ENCODE measurements at places on chromosomes 16 and 17.

DNA sequence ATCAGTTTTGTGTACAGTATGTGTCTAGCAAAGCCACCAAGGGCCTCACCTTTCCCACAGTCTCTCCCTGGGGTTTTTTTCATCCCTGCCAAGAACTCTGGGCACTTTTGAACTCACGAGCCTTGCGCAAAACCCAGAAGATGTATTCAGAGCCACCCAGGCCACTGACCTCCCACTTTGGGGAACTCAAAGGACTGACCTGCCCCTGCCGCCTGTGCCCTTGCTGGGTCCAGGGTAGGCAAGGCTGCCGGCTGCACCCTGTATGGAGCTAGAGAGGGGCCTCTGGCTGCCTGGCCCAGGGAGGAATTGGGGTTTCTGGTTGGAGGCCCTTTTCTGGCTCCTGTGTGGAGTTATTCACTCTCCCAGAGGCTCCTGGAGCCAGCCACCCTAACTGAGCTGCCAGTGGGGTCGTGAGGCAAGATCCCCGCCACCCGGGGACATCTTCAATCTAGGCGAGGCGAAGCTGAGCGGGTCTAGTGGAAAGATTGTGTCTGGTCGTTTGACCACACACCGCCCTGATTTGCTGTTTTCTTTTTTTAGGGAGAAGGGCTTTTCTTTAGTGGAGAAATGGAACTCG, 1.9 kb downstream of the CDK5R1 start:
- no peak for DNase-seq

GRCh38 chr16:88407807-88408206, 25.0 kb downstream of the ZNF469 start:
- no peak for DNase-seq

DNA sequence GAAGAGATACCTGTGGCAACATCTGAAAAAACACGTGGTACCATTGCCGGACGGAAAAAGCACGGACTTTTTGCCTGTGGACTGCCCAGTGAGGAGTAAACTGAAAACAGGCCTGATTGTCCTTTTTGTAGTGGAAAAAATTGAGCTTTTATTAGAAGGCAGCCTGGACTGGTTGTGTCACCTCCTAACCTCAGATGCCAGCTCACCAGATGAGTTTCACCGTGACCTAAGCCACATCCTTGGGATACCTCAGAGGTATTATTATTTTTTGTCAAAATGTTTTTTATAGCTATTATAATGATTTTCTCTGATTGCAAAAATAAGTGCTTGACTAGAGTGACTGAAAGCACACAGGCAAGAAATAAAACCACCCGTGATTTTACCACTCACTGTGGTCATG, 34.9 kb downstream of the RNF213 start:
- DNase-seq = no peak

- DNase-seq = no peak
Measured at GRCh38 chr17:38899421-38899820, 26.0 kb upstream of the LASP1NB start.

- DNase-seq = no peak
Measured at GRCh38 chr17:61129267-61130254, 270.1 kb upstream of the TBX2 start.

- DNase-seq = no peak
Measured at GRCh38 chr17:57752031-57752905, 7.2 kb upstream of the CCDC182 start.

DNA sequence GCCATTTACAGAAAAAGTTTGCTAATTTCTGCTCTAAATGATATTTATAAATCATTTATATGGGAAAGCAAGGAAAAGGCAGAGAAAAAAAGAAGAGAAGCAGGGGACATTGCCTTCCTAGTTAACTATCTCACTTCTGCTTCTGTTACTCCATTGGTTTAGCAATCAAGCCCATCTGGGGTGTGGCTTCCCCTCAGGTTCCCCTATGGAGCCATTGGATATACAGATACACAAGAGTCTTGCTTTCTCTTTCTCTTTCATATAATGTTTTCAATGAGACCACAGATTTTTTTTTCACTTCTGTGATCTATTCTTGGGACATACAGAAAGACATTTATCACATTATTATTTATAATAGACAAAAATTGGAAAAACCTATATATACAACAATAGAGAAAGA, 105.6 kb upstream of the TOM1L1 start:
- no peak for DNase-seq

DNA sequence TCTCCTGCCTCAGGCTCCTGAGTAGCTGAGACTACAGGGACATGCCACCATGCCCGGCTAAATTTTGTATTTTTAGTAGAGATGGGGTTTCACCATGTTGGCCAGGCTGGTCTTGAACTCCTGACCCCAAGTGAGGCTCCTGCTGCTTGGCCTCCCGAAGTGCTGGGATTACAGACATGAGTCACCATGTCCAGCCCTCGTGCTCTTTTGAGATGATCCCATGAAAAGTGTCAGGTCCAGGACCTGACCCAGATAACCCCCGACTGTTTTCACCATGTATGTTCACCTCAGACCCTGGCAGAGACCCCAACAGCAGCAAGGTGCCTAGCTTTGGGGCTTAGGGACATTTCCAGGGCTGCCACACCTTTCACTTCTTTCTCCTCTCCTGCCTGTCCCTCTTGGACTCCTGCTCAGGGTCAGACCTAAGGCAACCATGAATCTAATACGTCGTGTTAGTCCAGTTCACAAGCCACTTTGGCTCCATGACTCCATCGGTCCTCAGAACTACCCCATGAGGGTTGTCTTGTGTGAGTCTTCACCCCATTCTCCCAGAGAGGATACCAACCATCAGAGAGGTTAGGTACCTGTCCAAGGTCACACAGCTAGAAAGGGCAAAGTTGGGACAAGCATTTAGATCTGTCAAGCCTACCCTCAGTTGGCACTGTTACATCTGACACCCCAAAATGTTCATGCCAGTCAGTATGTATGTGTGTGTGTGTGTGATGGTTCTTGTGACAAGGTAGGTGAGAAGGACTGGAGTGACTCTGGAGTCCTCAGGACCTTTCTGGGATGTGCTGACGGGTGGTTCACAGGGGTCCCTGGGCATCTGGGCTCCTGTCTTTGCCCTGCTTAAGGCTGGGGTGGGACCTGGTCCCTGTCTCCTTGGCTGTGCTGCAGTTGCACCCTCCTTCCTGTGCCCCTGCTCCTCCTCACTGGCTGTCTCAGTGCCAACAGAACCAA, 23.1 kb upstream of the MAP3K14 start:
- DNase-seq = no peak
